AG04449 (cell line): ENCODE measurements at places on chromosomes 2 and 18.

GRCh38 chr2:231634951-231635875 lies 42.5 kb downstream of the TEX44 start:
- no peak for DNase-seq

DNA sequence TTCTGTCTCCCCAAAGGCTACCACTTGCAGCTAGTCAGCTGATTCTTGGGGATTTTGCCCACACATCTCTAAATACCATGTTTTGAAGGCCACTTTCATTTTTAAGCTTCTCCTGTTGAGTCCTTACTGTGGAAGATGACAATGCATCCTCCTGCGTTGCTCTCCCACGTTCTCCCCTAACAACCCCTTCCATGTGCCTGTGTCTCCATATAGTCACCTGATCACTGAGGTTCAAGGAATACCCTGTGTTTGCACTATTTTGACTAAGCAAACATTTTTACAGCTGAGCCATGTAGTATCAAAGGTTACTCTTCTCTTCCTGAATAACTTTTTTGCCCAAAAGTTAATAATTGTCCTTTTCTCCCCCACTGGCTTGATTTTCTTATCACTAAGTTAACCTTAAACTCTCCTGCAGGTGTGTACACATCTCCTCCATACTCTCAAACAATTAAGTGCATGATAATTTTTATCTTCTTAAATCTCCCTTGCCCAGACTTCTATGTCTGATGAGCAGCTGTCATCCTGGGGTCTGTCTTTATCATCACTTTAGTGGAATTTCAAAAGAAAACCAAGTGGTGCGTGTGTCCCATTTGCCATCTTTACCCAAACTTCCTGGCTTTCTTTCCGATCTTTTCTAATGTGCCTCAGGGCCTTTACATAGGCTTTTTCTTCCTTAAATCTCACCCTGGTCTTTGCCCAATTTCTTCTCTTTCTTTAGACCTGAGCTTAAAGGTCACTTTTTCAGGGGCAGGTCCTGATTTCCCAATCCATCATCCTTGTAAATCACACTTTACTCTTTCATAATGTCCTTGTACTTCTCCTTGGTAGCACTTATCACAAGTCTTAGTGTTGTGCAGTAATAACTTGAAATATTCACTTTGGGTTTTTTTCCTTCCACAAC lies 85.2 kb upstream of the SPATS2L start:
- no peak for DNase-seq

GRCh38 chr18:37701967-37702366 lies 136.4 kb upstream of the CELF4 start:
- no peak for DNase-seq

- DNase-seq = no peak
Observed at GRCh38 chr2:64063924-64064331, 44.7 kb upstream of the VPS54 start.

- peak; percentile 38 for DNase-seq
Observed at GRCh38 chr2:175926272-175926671, 75.8 kb downstream of the LNPK start.

DNA sequence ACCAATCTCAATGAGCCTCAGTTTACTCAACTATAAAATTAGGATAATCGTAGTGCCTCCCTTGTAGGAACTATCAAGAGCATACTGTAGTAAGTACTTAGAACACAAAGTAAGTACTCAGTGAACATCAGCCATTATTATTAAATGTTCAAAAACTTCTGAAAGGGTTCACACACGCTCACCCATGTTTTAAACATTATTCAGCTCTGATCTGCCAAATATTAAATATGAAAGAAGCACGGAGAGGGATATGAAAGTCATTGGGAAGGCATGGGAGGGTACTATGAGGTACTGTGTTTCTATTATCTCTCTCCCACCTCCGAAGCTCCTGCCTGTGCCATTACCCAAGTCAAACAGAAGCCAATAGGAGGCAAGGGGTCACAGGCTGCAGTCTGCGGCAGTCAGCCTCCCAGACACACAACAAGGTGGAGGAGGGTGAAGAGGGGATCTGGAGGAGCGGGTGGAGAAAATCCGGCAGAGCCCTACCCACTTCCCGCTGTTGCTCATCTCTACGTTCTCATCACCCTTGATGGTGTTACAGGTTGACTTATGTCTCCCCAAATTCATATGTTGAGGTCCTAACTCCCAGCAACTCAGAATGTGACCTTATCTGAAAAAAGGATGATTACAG lies 2.0 kb upstream of the TBC1D8 start:
- no peak for DNase-seq

- DNase-seq = no peak
Observed at GRCh38 chr2:198591586-198591985, 787.2 kb downstream of the PLCL1 start.
